ENCODE measurements at places on chromosomes 6 and 20.

- no peak for DNase-seq
Observed at GRCh38 chr6:39958947-39959346, 24.7 kb upstream of the MOCS1 start.

DNA sequence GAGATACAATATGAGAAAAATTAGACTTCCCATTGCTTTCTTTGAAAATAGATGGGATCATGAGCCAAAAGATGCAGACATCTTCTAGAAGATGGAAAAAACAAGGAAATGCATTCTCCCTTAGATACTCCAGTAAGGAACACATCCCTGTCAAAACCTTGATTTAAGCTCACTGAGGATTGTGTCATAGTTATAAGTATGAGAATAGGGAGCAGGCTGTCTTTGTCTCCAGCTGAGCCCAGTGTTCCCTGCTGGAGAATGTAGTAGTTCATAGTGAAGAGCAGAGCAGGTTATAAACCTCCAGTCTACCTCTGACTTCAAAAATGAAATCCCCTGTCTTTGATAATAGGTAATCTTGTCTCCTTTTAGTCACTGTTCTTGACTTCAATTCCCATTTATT is 589.9 kb downstream of the PHF3 start:
- DNase-seq: no peak

GRCh38 chr6:39239527-39240154 is 10.4 kb upstream of the KCNK5 start:
- DNase-seq: no peak

DNA sequence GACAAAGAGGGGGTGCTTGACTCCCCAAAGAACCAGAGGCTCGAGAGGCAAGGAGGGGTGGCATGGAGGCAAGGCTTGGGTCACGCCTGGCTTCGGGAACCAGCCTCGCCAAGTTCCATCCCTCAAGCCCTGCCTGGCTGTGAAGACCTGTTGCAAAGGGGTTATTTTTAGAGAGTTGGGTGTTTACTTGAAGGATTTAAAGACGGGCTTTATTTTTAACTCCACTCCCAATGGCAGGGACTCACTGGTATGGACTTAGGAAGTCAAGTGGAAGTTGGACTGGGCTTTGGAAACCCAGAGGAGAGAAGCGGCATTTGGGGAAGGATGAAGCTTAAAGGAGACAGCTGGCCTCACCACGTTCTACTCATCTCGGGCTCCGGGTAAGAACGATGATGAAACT is 43.1 kb downstream of the JPH2 start:
- no peak for DNase-seq

DNA sequence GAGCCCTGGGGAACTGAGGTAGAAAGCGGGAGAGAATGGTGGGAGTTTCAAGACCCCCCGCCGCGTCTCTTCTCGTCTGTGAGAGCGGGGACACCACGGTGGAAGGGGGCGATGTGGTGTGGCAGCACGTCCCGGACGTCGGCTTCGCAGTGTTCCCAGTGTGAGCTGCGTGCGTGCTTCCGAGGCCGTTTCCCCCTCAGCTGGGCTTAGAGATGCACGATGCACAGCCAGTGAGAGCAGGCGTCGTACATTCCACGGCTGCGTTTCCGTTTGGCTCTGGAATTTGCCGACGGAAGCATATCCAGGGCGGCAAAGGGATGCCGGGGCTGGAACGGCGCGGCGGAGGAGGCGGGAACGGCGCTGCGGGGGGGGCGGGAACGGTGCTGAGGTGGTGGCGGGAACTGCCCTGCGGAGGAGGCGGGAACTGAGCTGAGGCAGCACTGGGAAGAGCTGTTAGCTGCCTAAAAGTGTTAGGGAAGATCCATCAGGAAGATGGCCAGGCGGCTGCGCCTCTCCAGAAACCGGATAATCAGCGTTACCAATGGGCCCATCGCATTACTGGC is 37.7 kb downstream of the KIF25 start:
- DNase-seq: no peak

DNA sequence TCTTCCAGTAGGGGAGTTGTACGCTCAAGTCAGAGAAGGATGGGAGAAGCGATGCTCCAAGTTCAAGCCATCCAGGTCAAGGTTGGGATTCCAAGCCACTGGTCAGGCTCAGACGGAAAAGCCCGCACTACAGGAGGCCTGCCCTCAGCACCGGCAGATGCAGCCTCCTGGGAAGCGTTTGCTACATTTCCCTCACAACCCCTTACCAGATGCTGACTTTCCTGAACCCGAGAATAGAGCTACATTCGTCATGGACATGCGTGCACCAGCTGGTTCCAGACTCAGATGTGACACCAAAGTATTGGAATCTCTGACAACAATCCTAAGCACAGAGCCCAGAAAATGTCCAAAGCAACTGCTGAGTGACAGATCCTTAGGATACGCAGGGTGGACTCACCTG is 174.8 kb downstream of the SASH1 start:
- no peak for DNase-seq

- no peak for DNase-seq
Observed at GRCh38 chr20:50252701-50253100, 62.1 kb downstream of the CEBPB start.

DNA sequence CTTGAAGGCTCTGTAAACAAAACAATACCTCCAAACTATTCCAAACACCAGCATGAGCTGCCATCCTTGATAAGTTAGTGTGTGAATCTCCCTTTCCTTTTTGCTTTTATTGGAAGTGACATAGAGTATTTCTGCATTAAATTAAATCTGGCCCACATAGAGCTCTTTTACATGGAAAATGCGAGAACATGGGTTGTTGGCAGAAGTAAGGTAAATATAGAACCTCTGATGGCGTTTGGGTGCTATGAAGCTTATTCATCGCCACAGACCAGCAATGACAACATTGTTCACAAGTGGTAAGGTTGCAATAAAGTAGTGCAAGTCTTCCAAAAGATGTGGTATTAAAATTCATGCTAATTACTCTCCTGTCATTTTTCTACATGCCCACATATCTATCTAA is 445.8 kb upstream of the JAG1 start:
- DNase-seq: no peak

DNA sequence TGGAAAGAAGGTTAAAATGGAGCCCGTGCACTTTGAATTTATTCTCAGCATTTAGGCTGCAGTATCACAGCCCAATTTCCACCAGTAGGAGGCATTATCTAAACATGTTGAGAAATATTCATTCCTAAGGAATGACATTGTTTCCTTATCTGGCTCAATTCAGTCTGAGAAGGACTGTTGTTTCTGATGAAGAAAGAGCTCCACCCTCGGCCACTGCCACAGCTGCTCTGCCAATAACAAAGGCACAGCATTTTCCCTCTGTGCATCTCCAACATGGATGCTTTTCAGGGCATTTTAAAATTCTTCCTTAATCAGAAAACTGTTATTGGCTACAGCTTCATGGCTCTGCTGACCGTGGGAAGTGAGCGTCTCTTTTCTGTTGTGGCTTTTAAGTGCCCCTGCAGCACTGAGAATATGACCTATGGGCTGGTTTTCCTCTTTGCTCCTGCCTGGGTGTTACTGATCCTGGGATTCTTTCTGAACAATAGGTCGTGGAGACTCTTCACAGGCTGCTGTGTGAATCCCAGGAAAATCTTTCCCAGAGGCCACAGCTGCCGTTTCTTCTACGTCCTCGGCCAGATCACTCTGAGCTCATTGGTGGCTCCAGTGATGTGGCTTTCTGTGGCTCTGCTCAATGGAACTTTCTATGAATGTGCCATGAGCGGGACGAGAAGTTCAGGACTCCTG is at the start of gene CALHM5:
TSS of gene CALHM5 (plus strand) at position 216 of the 687 bp plus-strand sequence. CDS start at position 274, 58 bp downstream.
- no peak for DNase-seq

- DNase-seq: no peak
Observed at GRCh38 chr20:25246182-25246999, 1.5 kb upstream of the PYGB start.

GRCh38 chr6:105867821-105868220 is 218.3 kb upstream of the PRDM1 start:
- no peak for DNase-seq

DNA sequence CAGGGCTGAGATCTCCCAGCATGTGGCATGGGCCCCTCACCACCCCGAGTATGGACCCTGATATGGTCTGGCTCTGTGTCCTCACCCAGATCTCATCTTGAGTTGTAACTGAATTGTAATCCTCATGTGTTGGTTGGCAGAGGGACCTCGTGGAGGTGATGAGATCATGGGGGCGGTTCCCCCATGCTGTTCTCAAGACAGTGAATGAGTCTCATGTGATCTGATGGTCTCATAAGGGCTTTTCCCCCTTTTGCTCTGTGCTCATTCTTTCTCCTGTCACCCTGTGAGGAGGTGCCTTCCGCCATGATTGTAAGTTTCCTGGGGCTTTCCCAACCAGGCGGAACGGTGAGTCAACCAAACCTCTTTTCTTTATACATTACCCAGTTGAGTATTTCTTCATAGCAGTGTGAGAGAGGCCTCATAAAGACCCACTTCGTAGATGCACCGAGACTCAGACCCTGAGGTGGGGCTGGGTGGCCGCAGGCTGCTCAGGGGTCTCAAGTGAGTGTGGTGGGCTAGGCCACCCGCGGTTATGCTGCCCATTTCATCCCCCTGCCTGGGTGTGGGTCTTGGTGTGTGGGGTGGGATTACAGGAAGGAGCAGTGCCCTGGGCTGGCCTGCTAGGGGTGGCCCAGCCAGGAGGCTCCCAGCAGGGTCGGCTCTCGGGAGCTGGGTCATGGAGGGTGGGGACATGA is 26.2 kb upstream of the GATA5 start:
- no peak for DNase-seq

- DNase-seq: no peak
Observed at GRCh38 chr6:163776906-163777686, 362.6 kb downstream of the QKI start.

DNA sequence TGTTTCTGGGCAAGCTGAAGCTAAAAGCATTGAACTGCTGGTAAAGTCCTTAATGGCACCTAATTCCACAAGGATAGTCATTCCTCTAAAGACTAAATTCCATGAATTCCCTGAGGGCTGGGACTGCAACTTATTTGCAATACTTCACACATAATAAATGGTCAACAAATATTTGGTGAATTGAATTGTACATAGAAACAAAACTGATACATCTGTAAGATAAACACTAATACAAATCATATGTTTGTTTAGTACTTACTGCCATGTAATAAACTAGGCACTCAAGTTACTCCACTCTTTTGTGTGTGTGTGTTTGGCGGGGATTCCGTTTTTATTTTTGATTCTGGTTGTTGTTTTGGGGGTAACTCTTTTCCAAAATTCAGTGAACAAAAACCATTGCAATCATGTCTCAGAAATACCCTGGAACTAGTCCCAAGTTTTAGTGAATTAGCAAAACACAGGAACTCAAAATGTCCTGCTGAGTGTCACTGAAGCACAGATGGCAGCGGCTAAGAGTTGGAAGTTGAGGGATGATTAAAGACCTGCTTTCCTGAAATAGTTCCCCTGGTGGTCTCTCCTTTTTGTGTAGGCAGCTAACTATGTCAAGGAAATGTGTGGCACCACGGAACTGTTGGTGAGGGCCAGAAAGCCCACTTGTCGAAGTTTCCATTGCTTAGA is 74.8 kb upstream of the SNRPB2 start:
- DNase-seq: no peak

DNA sequence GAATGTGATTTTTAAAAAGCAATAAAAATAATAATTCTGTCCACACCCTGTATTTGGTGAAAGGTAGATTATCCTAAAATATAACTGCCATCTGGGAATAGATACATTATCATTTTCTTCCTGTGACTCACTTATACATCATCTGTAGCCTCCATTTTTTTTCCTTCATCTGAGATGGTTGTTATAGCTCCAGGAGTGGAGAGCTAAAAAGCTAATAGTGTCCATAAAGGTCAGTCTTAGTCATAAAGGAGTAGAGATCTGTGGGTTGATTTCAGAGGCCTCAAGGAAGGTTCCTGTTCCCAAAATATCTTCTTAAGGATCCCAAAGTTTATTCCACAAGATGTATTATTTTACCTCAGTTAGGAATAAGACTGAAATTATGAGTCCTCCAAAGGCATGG is 41.1 kb downstream of the FBXO5 start:
- no peak for DNase-seq

GRCh38 chr20:59578436-59579403 is 25.6 kb upstream of the PHACTR3 start:
- DNase-seq: no peak

- no peak for DNase-seq
Observed at GRCh38 chr6:106273087-106273486, 52.5 kb downstream of the ATG5 start.

DNA sequence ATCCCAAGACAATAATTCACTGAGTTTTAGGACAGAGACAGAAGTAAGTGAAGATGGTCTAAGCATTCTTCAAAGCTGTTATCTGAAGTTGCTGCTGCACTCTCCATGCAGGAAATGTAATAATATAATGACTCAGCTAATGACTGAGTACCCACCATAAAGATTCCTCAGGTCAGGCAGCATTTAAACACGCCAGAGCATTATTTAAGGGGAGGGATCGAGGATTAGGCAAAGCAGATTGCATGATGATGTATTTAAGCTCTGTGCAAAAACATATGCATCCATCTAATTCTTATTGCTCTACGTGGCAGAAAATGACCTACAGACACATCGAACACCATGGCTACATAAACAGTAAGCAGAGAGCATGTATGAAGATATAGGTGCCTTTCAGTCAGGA is 216.4 kb downstream of the UNC5CL start:
- DNase-seq: no peak

GRCh38 chr6:125346926-125347563 is 45.3 kb upstream of the HDDC2 start:
- no peak for DNase-seq

- no peak for DNase-seq
Observed at GRCh38 chr6:85660181-85660611, 17.5 kb upstream of the SYNCRIP start.

DNA sequence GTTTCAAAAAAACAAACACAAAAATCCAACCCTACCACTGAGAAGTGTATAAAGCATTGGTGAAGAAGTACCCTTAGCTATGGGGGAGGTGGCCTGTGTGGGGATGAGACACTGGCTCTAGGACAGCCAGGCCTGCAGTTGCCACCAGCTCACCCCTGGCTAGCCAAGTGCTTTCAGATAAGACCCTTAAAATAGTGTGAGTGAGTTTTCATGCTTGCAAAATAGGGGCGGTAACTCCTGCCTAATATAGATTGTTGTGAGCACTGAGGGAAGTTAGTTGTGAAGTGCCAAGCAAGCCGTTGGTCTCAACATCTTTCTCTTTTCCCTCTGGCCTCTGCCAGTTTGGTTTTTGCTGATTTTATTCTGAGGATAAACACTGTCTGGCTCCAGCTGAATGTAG is 11.3 kb downstream of the PPP1R3G start:
- DNase-seq: no peak

- no peak for DNase-seq
Observed at GRCh38 chr6:148866657-148867268, 119.9 kb downstream of the UST start.

DNA sequence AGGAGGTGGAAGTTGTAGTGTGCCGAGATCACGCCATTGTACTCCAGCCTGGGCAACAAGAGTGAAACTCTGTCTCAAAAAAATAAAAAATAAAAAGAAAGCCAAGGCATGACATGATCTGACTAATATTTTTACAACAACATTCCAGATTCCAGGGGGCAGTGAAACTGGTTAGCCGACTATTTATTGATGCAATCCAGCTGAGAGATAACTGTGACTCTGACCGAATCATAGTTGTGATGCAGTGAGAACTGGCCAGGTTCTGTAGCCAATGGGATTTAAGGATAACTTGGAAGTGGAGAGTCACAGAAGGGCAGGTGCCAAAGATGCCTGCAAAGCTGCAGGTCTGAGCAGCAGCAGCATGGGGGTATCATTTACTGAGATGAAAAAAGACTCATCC is 82.9 kb upstream of the TSHZ2 start:
- no peak for DNase-seq
